ENCODE measurements at places on chromosomes 12 and 14.

GRCh38 chr14:89941830-89942377, 12.6 kb downstream of the EFCAB11 start:
- DNase-seq: no peak

DNA sequence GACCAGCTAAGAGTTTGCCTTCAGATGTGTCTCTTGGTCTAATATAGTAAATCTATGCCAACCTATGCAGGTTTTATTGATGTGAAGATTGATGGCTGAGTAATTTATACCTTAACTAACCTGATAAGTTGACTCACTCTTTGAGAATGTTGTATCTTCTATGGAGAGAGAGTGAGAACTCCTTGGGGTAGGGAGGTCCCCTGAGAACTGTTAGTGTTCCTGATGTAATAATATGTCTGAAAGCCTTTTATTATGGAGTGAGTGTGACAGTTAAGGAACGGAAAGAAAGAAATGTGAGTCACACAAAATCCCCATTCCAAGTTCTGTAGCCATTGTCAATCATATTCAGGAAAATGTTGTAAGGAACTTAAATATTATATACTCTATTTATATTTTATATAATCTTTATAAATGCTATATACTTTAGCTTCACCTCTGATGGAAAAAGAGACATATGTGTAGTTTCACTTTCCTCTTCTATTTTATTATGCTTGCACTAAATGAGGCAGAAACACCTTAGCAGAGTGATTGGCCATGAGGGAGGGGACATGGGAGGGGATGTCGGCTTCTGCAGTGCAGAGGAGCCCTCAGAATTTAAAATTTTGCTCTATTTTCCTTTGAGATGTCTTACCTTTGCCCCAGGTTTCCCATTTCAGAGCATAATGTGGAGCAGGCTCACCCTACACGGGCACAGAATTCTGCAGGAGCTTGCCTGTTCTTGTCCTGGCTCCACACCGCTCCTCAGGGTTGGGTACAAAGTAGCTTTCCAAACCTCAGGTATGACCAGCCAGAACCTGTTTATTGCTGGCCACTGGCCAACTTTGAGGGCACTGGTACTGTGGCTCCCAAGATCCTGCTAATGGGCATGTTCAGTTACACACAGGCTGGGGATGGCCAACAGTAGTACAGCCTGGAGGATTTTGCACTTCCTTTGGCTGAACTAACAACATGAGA, 57.7 kb downstream of the ARF6 start:
- DNase-seq: no peak

DNA sequence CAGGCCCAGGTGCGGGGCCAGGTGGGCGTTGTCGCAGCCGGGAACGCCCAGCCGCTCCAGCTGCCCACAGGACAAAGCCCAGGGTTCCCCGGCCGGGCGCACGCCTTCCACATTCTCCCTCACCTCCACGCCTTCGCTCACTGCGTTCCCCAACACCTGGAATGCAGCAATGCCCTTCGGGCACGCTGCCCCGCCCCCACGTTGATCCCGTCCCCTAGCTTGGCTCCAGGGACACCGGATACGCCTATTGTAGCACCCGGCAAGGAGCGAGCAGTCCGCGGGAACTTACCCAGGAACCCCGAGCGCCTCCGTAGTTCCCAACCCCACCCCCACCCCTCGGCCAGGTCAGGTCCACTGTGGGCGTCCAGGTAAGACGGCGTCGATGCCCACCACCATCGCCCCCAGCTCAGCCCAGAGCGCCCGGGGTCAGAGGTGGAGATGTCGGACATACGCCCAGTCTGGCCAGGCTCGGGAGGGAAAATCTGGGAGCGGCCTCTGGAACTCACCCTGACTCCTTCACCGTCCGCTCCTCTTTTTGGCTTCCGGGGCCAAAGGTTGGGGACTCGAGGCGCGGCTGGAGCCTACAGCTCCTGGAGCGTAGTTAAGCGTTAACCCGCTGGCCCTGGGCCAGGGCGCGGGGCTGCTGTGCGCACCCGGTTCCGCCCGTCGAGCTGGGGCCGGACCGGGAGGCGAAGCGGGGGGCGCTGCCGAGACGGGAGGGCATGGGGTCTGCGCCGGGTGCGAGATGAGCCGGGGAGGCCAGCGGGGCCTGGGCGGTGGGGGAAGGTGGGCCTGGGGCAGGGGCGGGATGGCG, 594 bp upstream of the CEP170B start:
- peak; percentile 71 for DNase-seq

DNA sequence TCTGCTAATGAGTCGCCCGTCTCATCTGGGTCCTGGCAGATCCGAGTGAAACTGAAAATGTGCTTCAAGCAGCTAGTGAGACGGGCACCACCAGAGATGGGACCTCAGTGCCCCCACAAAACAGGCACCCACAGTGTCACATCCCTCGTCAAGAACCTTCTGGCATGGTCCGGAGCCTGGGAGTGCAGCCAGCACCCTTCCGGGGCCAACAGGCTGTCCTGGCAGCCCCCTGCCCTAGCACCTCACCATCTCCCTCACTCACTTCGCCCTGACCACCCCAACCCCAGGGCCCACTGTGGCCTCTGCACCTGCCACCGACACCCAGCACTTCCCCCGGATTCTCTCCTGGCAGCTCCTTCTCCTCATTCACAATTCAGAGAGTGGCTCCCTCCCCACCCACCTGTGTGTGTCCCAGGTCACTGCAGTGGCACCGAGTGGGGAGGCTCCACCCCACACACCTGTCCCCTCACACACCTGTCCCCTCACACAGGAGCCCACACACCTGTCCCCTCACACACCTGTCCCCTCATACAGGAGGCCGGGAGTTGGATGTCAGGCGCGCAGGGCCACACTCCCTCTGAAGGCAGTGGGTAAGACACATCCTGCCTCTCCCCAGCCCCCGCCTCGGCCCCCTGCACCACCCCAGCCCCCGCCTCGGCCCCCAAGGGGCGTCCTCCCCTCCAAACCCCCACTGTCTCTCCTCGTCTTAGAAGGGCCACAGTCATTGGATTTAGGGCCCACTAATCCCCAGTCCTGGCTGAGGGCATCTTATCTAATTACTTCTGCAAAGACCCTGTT, 7.9 kb downstream of the GALNT9 start:
- no peak for DNase-seq

DNA sequence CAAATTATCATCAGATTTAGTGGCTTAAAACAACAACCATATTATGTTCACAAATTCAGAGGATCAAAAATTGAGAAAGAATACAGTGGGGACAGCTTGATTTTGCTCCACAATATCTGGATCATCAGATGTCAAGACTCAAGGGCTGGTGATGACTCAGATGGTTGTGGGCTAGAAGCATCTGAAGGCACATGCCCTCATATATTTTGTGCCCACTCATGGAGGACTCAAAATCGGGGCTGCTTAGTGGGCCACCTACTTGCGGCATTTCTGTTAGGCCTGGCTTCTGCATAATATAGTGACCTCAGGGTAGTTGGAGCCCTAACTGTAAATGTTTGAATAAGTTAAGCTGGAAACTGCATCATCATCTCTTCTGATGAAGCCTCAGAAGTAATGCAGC, 584.5 kb downstream of the SLC16A7 start:
- no peak for DNase-seq

GRCh38 chr14:68877993-68878575, 85.2 kb upstream of the ZFP36L1 start:
- no peak for DNase-seq

DNA sequence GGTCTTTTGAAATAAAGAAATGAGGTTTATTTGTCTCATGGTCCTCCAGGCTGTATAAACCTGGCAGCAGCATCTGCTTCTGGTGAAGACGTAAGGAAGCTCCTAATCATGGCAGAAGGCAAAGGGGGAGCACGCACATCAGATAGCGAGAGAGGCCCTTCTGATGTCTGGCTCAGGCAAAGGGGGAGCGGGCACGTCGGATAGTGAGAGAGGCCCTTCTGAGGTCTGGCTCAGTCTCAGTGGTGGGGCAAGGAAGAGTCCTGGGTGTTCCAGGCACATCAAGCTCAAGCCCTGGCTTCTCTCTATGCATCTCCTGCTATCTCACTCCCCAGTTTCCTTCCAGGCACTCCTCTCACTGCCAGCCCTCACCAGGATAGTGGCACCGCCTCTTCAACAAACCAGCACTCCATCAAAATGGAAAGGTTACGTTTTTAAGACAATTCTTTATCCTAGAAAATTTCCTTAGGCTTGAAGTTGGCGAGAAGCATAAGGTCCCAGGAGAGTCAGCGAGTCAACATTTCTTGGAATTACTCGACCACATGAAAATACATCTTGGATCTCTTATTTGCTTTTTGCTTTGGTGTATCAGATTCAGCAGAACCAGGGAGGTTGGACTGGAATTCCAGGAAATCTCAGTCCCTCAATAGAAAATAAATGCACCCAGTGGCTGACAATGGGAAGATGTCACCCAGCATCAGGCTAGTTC, 189.6 kb upstream of the TMEM132C start:
- DNase-seq: no peak

- no peak for DNase-seq
These were observed 145.8 kb downstream of the MIPOL1 start for GRCh38 chr14:37343307-37344094.

GRCh38 chr14:102280376-102280962, 24.5 kb downstream of the MOK start:
- DNase-seq: peak; percentile 97

DNA sequence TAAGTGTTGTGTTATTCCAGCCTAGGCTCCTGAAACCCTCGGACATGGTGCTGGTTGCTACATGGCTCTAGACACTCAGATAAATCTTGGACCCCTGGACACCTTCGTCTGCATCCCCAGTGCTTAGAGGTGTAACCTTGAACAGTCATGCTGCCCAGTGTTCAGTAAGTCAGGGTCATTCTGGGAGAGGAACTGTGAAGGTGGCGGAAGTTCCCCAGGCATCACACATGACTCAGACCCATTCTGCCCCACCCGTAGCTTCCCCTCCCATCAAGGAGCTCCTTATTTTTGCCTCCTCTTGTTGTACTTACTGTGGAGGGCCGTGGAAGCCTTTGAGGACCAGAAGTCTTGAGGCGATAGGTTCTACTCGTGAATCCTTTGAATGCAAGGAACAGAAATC, 18.1 kb upstream of the SSPN start:
- DNase-seq: no peak

DNA sequence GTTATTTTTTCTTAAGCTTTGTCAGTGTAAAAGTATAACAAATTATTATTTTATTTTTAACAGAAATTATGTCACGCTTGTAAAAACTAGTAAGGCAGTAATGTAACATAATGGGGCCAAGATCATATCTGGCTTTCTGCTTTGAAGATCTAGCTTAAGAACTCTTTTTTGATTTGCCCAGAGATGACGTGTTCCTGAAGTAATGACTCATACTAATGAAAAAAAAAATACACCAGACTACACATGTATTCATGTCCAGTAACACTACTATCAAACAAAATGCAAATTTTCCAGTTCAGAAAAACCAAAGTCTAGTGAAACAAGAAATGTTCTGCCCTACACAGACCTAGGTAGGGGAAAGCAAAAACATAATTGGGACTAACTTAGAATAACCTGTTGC, 432.2 kb upstream of the ATXN7L3B start:
- DNase-seq: no peak

- no peak for DNase-seq
These were observed 664.7 kb downstream of the SLC6A15 start for GRCh38 chr12:84247931-84248330.

DNA sequence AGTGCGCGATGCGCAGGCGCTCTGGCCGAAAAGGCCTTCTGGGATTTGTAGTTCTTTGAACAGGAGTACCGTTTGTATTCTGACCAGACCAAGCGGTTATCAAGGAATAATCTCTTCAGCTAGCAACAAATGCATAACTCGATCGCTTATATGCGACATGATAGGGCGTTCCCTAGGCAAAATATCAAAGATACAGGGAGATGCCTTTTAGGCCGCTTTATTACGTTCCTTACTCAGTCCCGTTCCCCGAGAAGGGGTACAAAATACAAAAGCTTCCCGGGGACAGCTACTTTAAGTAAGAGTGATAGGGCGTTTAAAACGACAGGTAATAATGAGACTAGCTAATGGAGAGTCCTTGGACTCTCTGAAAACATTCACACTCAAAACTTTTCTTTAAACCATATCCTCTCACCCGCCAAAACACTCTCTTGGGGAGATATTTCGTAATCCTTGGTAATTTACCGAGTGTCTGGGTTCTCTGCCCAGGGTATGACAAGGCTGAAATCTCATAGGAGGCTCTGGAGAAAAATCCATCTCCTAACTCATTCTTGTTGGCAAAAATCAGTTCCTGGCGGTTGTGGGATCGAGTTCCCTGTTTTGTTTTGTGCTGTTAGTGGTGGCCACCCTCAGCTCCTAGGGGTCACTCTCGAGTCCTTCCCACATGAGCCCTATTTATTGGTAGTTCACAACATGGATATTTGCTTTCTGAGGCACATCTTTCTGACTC, 412 bp upstream of the SNW1 start:
- DNase-seq: peak; percentile 99

- DNase-seq: no peak
These were observed 251.5 kb downstream of the RMST start for GRCh38 chr12:97714107-97714563.

GRCh38 chr14:54568821-54569595, 2.1 kb downstream of the SAMD4A start:
- no peak for DNase-seq

- no peak for DNase-seq
These were observed 7.1 kb downstream of the PTHLH start for GRCh38 chr12:27965411-27965810.

- no peak for DNase-seq
These were observed 35.1 kb downstream of the NCKAP5L start for GRCh38 chr12:49792976-49793580.

DNA sequence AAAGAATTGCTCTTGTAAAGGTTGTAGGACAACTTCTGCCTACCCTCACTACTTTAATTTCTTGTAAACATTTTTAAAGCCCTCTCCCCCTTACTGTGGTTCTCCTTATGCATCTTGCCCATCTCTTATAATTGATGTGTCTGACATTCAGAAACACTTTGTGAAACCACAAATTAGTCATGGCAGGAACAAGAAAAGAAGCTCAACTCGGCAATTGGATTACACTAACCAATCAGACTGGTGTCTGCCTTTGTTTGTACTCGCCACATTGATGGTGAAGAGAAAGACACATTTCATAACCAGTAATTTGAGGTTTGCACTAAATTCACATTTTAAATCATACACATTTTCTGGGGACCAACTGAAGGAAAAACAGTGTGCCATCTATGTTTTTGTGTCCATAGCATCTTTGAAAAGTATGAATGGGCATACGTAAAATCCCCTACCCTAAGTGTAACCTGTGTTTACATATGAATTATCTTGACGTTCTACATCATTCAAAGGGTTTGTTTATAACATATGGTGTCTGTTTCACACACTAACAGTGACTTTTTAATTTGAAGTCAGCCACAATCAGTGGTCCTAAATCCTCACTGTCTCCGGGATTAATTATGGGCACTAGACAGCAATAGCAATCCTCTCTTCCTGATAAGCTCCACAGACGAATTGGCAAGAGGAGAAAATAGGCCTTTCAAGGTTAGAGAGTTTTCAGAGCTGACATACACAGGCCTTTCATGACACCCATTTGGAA, 49.9 kb downstream of the OTX2 start:
- no peak for DNase-seq

DNA sequence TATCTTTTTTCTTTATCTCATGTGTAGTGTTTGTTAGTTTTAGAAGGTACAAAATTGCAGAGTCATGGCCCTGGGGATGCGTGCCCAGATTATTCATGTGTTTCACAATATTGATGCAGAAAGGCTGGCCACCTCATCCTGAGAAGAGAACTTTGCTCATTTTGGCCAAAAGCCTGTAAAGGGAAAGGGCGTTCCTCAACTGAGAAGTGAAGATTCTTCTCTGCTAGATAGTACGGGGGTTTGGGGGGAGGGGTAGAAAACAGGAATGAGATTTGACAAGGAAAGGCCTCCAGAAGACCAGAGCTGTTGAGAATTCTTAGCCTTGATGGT, 1.7 kb downstream of the MGST1 start:
- DNase-seq: no peak

GRCh38 chr12:80778005-80778541, 61.4 kb downstream of the MYF5 start:
- DNase-seq: no peak

Data from trophoblast cell (in vitro differentiated cells and primary cell).